Activated CD4-positive, alpha-beta T cell treated with anti-CD3 and anti-CD28 coated beads for 48 hours (primary cell): ENCODE measurements at places on chromosomes 4 and X.

DNA sequence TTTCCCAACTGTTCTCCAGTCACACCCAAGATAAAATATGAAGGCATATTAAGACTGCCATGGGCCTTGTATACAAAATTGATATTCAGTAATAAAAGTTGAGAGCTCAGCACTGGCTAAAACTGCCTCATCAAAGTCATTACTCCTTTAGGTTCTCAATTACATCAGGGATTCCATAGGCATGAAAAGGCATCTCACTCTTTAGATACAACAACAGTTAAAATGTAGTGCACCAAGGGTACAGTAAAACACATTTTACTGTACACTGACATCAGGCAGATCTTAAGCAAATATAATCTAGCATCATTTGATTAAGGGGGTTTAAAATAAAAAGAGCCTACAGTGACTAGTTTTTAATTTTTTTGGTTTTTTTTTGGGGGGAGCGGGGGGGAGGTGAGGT, 107.7 kb downstream of the PPP3CA start:
- no peak for DNase-seq

GRCh38 chrX:131235768-131236545, 53.1 kb downstream of the IGSF1 start:
- no peak for DNase-seq

- DNase-seq: no peak
Measured at GRCh38 chr4:148436512-148436911, 5.7 kb downstream of the NR3C2 start.

DNA sequence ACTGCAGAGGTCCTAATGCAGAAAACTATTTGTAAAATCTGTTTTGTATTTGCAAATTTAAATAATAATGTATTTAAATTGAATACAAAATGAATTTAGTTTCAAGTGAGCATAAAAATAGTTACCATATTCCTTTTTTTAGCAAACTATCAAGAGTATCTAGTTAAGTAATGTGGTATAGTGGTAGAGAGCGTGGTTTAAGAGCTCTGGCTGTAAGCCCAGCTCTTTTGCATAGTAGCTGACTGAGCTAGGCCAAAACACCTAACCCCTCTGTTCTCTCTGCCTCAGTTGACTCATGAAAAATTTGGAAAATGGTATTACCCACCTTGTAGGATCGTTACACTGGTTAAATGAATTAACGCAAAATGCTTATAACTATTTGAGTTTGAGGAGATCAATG, 18.1 kb upstream of the ADAD1 start:
- DNase-seq: no peak

- no peak for DNase-seq
Measured at GRCh38 chrX:28223991-28224390, 242.7 kb upstream of the DCAF8L1 start.

DNA sequence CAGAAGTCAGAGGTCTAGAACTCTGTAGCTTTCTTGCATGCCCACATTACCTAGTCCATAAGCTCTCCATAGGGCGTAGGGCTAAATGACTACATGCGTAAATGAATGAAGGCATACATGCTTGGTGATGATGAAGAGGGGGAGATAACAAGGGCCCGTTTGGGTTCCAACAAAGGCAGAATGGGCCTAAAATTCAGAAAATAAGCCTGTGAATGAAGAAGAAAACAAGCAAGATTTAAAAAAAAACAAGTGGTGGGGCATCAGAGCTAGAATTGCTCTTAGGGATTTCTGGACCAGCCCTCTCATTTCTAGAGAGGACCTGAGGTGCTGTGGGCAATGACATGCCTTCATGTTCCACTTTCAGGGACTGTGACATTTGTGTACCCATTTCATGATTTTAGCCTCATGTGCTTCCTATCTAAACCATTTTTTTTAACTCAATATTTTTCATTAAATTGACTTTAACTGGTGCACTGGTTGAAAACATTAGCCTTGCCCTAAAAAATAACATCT, 12.1 kb downstream of the GPRIN3 start:
- peak; percentile 55 for DNase-seq

- no peak for DNase-seq
Measured at GRCh38 chr4:60938621-60939020, 261.5 kb upstream of the ADGRL3 start.

DNA sequence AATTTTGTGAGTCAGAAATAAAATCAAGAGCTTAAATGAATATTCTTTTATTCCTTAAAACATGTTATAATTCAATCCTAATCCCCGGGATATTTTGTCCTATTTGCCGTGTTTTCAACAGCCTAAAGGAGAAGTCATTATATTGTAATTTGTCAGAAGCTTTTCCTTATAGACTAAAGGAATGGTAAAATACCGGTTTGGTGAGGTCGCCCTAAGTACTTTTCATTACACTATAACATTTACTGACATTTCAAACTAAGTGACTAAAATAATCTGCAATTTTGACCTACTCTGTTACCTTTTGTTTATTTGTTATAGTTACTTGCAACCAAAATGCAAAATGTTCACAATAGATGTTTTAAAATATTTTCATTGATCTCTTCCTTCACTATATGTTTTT, 8.8 kb downstream of the DCLK2 start:
- no peak for DNase-seq

DNA sequence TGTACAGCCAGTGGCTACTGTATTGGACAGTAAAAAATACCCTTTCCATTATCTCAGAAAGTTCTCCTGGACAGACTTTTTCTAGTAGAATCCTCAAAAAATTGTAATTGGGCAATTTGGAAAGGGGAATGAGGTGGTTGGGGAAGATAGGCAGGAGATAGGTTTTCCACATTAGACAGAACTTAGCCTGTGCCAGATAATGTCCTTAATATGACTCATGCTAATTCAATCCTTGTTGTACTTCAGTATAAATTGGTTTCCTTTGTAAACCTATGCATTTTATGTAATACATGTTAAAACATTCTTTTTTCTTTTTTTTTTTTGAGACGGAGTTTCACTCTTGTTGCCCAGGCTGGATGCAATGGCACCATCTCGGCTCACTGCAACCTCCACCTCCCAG, 8.9 kb downstream of the EIF4E start:
- no peak for DNase-seq

- DNase-seq: no peak
Measured at GRCh38 chr4:140163029-140163810, 9.2 kb upstream of the MAML3 start.

DNA sequence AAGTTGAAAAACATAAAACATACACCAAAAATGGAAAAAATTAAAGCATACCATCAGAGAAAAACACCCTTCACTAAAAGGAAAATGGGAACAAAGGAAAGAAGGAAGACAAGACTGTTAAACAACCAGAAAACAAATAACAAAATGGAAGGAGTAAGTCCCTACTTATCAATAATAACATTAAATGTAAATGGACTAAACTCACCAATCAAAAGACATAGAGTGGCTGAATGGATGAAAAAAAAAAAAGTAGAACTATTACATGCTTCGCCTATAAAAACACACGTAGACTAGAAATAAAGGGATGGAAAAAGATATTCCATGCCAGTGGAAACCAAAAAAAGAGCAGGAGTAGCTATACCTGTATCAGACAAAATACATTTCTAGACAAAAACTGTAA, 19.4 kb upstream of the TMSB15A start:
- DNase-seq: no peak

GRCh38 chrX:132809581-132809980, 148.8 kb downstream of the HS6ST2 start:
- DNase-seq: no peak

GRCh38 chr4:181582595-181582994, 660.6 kb upstream of the TENM3 start:
- peak; percentile 9 for DNase-seq
